ENCODE measurements at places on chromosomes 2 and 18. TPM values are rescaled to one million over a fixed set of nuclear protein-coding genes. Genes with fewer than 3 reads are reported as not detected.

The PSD4 gene
- 0.33 TPM for total RNA-seq

The CHRND gene
- total RNA-seq, result not detected

The SLC40A1 gene
- total RNA-seq, result 3.1 TPM

The M1AP gene
- total RNA-seq, result not detected

The CNGA3 gene
- total RNA-seq, result 0.05 TPM

The MARCO gene
- total RNA-seq, result not detected

The RGPD8 gene
- total RNA-seq, result 1.5 TPM

The DPP10 gene
- not detected for total RNA-seq

The SOWAHC gene
- 5.3 TPM for total RNA-seq

The MTCL1 gene
- total RNA-seq, result 17.1 TPM

The HRH4 gene
- not detected for total RNA-seq

The RGPD3 gene
- total RNA-seq, result 0.13 TPM

The SLC16A14 gene
- 1.5 TPM for total RNA-seq

The SERPINB3 gene
- not detected for total RNA-seq

The FOXI3 gene
- not detected for total RNA-seq

The DSG3 gene
- not detected for total RNA-seq

The TEKT4 gene
- not detected for total RNA-seq

The REG3A gene
- total RNA-seq, result not detected

The ALLC gene
- total RNA-seq, result not detected

The PCARE gene
- total RNA-seq, result not detected
